HFFc6 (cell line): ENCODE measurements at places on chromosomes 7 and 10.

GRCh38 chr7:11540271-11540761 lies 291.7 kb downstream of the THSD7A start:
- DNase-seq = no peak

GRCh38 chr10:68560186-68560942 lies at the start of gene TET1:
Gene TET1 (plus strand): TSS chr10:68560337. CDS start chr10:68572339, 12,002 bp downstream.
- DNase-seq = peak; percentile 28

- peak; percentile 84 for DNase-seq
Observed at GRCh38 chr7:137970253-137970975, 31.5 kb downstream of the CREB3L2 start.

GRCh38 chr7:131688738-131689661 lies 132.6 kb upstream of the PODXL start:
- peak; percentile 30 for DNase-seq

- DNase-seq = no peak
Observed at GRCh38 chr10:75061709-75062505, 49.5 kb upstream of the SAMD8 start.

DNA sequence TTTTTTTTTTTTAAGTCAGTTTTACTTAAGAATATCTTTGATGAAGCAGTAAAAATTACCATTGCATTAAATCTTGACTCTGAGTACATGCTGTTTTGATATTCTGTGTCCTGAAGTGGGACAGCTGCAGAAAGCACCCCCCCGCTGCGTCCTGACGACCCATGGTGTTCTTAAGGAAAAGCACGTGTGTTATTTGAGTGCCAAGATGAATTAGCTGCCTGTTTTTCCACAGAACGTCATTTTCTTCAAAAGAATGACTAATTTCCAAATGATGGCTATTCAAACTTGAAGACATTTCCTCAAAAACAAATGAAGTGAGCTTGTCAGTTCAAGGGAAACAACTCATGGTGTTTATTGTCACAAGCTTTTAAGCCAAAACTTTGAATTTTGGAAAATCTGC lies 45.9 kb downstream of the CREM start:
- DNase-seq = no peak
